ENCODE measurements at places on chromosomes 6 and 20.

- no peak for DNase-seq
Measured at GRCh38 chr20:10832141-10832540, 158.3 kb upstream of the JAG1 start.

GRCh38 chr6:108159981-108160380, 5.8 kb upstream of the NR2E1 start:
- DNase-seq = no peak

DNA sequence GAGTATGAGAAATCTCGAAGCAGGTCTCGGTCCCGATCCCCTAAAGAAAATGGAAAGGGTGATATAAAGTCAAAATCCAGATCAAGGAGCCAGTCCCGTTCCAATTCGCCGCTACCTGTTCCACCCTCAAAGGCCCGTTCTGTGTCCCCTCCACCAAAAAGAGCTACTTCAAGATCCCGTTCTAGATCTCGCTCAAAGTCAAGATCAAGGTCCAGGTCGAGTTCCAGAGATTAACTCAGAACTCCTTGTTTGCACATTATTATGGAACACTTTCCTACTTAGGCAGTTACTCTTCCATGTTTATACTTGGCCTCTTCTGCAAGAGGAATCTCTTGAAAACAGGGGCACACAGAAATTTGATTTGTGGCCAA, 3.1 kb downstream of the SRSF6 start:
- DNase-seq = no peak

GRCh38 chr6:31096215-31096614, 16.2 kb downstream of the C6orf15 start:
- no peak for DNase-seq

Measured in activated CD8-positive, alpha-beta memory T cell treated with anti-CD3 and anti-CD28 coated beads for 24 hours (primary cell).